ENCODE measurements at places on chromosomes 3 and 15. TPM values are rescaled to one million over a fixed set of nuclear protein-coding genes. Genes with fewer than 3 reads are reported as not detected.

DNA sequence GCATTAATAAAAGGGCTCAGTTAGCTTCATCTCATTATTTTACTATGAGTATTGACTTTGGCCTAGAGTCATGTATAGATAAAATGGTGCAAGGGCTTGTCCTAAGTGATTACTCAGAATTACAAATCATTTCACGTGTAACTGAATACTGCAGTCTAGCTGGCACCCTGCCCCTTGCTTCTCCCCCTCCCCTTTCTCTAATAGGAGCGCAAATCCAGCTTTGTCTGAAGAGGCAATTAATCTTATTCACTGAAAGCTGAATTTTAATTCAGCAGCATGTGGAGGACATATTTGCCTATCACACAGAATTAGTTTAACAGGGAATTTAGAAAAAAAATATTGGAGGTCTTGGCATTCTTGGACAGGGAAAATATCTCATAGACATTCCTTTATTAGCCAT, 412.1 kb upstream of the DPH6 start:
- DNase-seq, result peak; percentile 19

DNA sequence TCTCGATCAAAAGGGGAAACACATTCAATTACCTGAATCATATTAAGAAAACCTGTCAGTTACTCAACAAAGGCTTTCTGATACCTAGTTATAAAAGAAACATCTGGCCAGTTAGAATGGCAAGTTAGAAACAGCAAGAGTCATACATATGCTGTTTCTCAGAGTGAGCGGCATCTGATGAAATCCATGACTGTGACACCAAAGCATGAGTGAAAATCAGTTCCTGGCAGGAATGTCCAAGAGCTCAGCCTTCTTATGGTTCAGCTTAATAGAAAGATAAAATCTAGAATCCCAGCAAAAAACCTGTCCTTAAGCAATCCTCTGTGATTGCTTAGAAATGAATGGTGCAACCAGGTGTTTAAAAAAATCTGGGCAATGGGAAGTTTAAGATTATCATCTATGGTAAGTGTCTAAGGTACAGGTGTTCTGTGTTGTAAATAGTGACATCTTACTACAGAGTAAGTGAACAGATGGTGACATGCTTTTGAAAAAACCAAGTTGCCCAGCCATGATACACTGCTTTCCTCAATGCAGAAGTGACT, 18.8 kb downstream of the B4GALT4 start:
- DNase-seq, result no peak

DNA sequence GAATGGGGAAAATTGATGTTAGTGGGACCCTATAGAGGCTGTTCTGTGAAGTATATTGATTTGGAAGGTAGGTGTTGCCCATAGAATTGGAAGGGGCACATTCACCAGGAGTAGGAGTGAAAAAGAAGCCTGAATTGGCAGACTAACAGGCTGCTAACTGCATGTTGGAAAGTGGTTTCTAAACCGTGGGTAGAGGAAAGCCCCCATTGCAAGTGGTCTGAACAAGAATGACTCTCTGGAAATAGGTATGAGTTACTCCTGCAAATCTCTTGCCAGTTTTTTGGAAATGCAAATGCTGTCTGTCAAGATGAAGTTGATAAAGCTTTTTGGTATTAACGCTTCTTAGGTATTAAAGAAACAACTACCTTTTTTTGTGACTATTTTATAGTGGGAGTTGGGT, 3.5 kb downstream of the UBE2E1 start:
- no peak for DNase-seq

DNA sequence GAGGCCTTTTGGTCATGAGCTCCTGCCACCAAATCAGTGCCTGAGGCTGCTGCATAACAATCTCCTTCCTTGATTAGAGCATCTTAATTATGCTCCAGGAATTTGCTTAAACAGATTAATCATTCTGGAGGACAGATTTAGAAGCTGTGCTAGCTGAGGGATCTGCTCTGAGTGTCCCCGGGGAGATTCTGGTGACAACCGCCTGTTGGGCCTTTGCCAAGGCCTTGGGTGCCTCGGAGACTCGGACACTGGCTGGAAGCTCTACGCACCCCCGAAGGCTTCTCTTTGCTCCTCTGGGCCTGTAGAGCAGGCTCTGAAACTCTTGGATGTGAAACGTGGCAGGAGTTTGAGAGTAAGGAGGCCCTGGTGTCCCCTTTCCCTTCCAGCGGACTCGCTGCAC, 264.1 kb downstream of the CD47 start:
- no peak for DNase-seq

Gene CSTA
- not detected for total RNA-seq

DNA sequence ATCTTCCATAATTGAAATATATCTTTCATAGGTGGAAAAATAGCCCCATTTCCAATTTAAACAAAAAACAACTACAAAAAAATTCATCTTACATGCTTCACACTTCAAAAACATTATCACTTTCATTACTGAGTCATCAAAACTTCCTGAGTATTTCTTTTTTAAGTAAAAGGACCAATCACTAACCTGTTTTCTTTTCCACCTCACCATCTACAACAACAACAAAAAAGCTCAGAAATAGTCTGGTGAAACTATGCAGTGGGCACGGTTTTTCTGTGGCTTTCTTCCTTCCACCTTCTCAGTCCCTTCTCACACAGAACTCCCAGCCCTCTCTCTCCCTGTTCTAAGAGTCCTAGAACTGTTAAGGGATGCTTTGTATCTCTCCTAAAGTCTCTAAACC, 20.3 kb upstream of the TNIK start:
- peak; percentile 18 for DNase-seq

DNA sequence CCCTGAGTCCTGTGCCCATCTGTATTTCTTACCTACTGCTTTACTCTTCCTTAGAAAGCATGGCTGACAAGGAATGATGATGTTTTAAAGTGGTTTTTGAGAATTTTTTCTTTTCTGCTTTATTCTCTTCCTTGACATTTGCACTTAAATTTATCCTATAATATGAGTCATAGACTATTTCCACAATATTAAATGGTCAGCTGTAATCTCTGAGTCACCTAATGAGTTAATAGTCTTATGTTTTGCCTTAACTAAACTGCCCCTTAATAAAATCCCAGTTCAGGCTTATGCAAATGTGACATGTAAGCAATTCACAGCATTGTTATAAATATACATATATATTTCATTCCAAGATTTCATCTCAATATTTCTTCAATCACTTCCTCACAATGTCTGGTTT, 23.8 kb downstream of the MEIS2 start:
- no peak for DNase-seq

DNA sequence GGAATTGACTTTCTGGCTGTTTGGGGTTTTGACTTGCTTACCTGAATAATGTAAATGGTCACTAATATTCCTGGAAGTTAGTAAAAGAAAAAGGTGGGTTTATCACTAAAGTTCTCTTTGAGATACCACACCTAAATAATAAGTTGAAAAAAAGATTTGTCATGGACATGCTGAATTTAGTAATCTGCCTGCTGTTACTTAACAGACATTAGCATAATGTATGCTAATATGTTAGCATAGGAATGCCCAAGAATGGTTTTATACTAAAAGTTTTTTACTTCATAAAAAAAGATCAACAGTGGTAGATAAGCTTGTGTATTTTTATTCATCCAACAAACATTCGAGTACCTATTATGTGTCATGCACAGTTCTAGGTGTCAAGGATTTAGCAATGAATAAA, 36.5 kb downstream of the GMPS start:
- no peak for DNase-seq

GRCh38 chr3:52281981-52282801, 3.7 kb upstream of the WDR82 start:
- peak; percentile 57 for DNase-seq

DNA sequence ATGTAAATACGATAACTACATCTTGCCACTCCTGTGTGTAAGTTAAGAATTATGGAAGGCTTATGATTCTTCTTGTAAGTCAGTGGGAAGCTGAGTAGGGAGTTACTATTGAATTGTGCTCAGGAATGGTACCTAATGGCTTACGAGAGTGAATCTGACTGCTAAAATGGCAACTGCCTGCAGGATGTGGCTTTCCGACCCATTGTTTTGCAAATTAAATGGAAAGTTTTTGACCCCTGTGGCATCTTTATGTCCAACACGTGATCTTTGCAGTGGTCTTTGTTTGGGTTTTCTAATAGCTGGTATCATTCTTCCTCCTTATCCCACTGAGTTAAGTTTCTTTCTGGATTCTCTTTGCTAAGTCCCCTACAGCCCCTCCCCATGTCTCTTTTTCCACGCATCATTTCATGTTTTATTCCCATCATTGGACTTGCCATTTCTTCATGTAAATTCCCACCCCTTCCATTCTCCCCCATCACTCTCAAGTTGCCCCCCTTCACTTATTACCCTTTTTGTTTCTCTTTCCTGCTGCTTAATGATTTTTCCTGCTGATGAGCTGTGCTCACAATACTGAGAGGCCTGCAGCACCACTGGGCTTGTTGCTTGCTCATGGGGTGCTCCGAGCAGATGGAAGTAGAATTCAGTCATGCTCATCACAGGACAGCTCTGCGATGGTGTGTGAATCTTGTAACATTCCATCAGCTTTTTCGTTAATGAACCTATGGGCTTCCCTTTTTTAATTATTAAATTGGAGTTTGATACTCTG, 428.2 kb upstream of the IL12A start:
- DNase-seq, result no peak

- no peak for DNase-seq
These were observed 554.8 kb downstream of the NAALADL2 start for GRCh38 chr3:175413926-175414325.

DNA sequence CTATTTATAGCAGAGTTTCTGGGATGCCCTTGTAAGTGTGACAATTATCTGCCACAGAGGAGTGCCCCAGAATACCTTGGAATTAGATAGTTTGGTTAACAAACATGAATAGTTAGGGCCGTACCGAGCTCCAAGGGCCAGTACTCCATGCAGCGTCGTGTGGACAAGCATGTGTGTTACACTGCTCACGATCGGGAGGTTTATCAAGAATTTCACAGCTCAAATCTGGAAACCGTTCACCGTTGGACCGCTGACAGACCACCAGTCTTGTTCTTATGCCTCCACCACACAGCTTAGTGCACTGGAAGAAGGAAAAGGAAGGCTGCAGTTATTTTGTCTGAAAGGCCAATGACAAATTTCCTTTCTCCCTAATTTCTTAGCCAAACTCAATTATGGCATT, 93.7 kb downstream of the ADAMTS9 start:
- DNase-seq, result no peak

GRCh38 chr15:101478701-101479341, 10.7 kb downstream of the PCSK6 start:
- no peak for DNase-seq

Gene FBXW12
- total RNA-seq, result not detected

- no peak for DNase-seq
These were observed 91.2 kb upstream of the ABI3BP start for GRCh38 chr3:101084404-101084803.

Gene PPARG
- 13.2 TPM for total RNA-seq

- peak; percentile 90 for DNase-seq
These were observed 188.4 kb downstream of the RAP2B start for GRCh38 chr3:153350420-153350819.

GRCh38 chr15:25090073-25090733, 135.4 kb downstream of the SNRPN start:
- DNase-seq, result no peak

Measured in A172 (cell line).